NCI-H1105 (cell line): ENCODE measurements at places on chromosomes 11 and 22.

- DNase-seq, result no peak
Observed at GRCh38 chr11:95359756-95360155, 128.8 kb upstream of the SESN3 start.

DNA sequence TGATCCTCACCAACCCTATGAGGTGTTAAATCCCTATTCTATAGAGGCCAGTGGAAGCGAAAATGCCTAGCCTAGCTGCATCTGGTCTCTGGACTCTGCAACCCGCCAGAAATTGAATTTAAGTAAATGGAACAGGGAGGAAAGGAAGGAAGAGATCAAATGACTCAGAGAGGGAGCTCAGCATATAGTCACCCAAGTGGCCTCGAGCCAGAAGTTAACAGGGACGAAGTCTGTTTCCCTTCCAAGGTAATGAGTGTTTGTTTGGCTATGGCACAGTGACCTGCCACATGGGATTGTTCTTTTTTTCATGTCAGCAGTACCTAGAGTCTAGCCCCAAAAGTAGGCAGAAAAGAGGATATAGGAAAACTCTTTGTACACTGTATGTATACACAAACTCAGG lies 66.3 kb downstream of the PAK1 start:
- peak; percentile 70 for DNase-seq

DNA sequence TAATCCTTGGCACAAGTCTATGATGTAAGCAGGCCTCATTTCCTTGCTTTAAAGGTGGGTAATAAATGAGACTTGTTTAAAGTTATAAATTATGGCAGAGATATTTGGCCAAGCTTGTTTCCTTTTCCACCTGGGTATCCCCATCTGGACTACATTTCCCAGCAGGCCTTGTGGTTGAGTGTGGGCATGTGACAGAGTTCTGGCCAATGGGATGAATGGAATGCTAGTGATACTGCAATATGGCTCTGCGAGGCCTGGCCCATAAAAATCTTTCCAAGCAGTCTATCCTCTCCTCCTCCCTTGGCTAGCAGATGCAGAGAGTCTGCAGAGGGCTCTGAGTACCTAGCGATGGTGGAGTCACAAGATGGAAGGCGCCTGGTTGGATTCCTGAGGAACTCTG lies 102.5 kb downstream of the TIMP3 start:
- peak; percentile 2 for DNase-seq

- no peak for DNase-seq
Observed at GRCh38 chr22:37169406-37169805, 18.6 kb downstream of the C1QTNF6 start.

DNA sequence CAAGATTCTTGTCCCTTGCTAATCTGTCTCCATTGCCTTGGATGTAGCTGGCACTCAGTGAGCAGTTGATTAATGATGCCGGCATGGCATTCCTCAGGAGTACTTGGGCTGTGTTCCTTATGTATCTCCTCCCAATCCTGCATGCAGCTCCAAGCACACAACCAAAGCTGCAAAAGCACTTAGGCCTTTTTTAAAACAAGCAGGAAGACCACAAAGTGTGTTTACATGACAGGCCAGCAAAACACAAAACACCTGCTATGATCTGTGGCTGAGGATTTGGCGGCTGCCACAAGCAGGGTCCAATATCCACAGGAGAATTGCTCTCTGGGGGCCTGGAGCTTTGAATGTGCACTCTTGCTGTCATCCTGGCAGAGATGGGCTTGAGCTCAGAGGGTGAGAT lies 8.9 kb downstream of the ABTB2 start:
- DNase-seq, result no peak

- DNase-seq, result no peak
Observed at GRCh38 chr22:39115977-39116621, 19.1 kb downstream of the APOBEC3H start.

- no peak for DNase-seq
Observed at GRCh38 chr22:35155403-35156025, 89.6 kb downstream of the ISX start.

DNA sequence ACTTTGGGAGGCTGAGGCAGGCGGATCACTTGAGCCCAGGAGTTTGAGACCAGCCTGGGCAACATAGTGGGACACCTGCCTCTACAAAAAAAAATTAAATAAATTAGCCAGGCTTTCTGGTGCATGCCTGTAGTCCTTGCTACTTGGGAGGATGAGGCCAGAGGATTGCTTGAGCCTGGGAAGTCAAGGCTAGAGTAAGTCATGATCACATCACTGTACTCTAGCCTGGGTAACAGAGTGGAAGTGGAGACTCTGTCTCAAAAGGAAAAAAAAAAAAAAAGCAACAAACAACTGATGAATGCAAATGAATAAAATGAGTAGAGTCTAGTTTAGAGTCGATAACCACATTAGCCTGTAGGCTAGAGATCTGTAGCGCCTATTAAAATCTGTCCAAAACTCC lies 3.9 kb upstream of the BCL2L13 start:
- DNase-seq, result no peak

DNA sequence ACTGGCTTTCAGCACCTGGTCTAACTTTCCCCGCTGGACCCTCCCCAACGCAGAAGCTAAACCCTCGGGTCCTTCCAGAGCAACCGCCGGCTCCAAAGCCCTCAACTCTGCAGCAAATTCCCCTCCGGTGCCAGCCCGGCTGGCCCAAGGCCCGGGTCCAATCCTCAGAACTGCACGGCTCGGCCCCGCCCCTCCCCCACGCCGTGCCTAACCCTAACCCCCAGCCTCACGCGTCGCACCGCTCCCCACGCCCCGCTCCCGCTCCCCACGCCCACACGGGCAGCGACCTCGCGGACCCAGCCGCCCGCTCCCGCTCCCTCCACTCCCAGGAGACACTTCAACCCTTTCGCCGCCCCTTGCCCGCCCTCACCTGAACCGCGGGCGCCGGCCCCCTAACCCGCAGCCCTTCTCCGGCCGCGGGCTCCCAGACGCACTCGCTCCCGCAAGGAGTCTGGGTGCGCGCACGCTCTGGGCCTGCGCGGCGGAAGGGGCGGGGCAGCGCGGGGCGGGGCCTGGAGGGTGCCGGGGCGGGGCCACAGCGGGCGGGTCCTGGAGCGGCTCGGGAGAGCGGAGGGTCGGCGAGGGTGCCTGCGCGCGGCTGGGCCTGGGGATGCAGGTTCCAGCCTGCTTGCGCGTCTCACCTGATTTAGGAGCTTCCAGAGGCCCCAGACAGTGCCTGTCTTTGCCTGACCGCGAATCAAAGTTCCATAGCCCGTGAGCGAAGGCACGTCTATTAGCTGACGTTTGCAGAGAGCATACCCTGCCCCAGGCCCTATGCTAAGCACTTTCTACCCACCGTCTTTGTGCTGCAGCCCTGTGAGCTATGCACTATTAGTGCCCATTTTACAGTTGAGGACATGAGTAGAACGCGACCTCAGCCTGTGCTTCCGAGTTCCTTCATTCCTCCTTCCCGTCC lies at the start of gene NFRKB:
NFRKB (minus strand) TSS at position 453 of the 916 bp plus-strand sequence. CDS start 2,729 bp downstream, outside the sequence.
- peak; percentile 94 for DNase-seq

DNA sequence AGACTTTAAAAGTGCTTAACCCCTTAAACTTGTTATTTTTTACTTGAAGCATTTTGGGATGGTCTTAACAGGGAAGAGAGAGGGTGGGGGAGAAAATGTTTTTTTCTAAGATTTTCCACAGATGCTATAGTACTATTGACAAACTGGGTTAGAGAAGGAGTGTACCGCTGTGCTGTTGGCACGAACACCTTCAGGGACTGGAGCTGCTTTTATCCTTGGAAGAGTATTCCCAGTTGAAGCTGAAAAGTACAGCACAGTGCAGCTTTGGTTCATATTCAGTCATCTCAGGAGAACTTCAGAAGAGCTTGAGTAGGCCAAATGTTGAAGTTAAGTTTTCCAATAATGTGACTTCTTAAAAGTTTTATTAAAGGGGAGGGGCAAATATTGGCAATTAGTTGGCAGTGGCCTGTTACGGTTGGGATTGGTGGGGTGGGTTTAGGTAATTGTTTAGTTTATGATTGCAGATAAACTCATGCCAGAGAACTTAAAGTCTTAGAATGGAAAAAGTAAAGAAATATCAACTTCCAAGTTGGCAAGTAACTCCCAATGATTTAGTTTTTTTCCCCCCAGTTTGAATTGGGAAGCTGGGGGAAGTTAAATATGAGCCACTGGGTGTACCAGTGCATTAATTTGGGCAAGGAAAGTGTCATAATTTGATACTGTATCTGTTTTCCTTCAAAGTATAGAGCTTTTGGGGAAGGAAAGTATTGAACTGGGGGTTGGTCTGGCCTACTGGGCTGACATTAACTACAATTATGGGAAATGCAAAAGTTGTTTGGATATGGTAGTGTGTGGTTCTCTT lies 2.8 kb downstream of the MALAT1 start:
- no peak for DNase-seq

DNA sequence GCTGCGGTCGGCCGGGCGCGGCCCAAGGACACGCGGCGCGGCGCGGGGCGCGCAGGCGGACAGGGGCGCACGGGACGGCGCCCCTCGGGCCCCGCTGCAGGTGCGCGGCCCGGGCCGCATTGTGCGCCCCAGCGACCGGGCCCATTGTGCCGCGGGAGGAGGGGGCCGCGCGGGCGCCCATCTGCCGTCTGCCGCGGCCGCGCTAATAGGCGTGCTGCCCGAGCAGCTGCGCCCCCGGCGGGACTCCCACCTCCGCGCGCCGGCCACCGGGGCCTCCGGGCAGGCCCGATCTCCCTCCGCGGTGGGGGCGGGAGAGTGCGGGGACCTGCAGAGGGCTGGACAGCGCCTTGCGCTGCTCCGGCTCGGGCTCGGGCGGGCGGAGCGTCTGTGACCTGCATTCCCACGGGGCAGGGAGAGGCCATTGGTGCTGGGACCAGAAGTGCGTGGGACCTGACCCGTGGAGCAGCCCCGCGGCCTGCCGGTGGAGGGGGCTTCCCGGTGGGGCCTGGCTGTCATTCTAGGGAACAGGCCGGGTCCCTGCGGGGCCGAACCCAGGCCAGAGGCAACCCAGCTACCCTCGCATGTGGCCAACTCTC lies 933 bp downstream of the BRSK2 start:
- DNase-seq, result no peak

GRCh38 chr11:119486691-119487259 lies 63.8 kb upstream of the THY1 start:
- DNase-seq, result no peak

DNA sequence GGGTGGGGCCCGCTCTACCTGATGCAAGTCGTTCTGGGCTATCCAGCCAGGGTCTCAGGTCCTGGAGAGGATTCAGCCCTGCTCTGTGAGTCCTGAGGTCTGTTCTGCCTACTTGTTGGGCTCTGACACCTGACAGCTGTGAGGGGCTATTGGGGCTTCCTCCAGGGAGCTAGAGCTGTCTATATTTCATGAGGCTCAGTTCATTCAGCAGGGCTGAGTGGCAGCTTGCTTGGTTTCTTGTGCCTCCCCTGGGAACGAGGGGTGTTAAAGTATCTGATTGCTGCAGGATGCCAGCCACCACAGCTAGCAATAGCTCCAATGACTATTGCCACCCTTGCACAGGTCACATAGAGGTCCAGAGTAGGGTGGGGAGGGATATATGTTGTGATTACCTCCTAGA lies 26.7 kb downstream of the INSC start:
- DNase-seq, result no peak

GRCh38 chr11:119210050-119210449 lies 3.9 kb downstream of the CBL start:
- no peak for DNase-seq

GRCh38 chr22:46072981-46073682 lies 77.2 kb upstream of the PPARA start:
- DNase-seq, result no peak

GRCh38 chr11:96015906-96016565 lies 92.1 kb upstream of the MTMR2 start:
- DNase-seq, result no peak

GRCh38 chr11:12137005-12137690 lies 26.8 kb downstream of the MICAL2 start:
- no peak for DNase-seq

DNA sequence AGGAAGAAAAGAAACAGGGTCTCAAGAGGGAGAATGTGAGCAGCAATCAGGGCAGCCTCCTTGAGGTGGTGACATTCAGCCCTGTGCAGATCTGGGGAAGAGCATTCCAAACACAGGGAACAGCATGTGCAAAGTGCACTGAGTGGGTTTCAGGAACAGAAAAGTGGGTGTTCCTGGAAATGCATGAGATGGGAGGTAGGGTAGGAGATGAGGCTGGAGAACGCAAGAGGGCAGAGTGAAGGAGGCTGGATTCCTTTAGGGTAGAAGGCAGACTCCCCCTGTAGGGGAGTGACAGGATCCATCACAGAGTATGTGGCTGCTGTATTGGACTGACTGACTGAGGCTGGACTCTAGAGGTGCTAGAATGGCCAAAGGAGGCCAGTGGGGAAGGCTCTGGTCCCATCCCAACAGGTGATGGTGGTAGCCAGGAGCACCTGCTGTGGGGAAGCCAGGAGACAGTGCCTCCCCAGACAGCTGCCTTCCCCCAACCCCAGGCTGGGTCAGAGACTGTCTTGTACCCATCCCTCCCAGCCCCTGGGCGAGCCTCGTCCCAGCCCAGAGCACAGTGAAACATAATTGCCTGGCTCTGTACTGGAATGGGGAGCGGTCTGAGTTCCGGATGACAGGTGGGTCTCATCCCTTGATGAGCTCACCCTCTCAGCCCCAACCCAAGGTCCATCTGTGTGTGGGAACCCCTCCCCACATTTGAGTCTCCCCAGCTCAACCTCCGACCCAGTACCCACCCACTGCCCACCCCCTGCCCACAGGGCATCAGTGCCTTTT lies 419.4 kb downstream of the MN1 start:
- DNase-seq, result no peak

GRCh38 chr11:131136486-131136885 lies 220.2 kb upstream of the SNX19 start:
- no peak for DNase-seq

DNA sequence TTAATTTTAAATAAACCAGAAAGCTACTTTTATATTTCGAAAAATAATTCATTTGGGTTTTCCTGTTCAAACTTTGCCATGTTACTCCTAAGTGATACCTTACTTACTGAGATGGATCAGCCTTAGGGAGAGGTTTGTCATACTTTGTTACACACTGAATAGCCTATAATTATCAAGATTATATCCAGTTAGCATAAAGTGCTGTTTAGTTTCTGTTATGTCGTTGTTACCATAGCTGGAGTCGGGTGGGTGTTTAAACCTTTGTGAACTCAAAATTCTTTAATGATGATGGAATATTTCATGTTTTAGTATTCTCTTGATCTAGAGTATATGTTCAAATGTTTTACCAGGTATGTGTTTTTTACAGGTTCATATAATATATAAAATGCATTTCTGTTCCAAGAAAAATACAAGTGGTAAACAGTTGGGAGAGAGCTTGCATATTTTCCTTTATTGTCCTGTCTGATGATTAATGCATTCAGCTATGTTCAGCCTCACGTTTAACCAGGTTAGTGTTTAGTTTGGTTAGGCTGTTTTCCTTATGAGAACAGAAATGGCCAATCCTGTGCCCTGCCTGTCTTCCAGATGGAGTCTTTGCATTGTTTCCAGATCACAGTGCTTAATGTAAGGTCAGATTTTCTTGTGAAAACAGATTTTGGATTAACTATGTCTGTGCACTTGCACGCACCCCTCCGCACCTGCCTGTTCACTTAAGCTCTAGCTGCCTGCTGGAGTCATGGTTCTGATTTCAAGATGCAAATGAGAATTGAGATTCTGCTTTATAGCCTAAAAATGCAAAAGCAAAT lies 105.6 kb downstream of the ATXN10 start:
- no peak for DNase-seq

- DNase-seq, result peak; percentile 30
Observed at GRCh38 chr11:11579012-11579988, 42.5 kb downstream of the GALNT18 start.

GRCh38 chr11:94604482-94604881 lies 37.3 kb downstream of the PIWIL4 start:
- DNase-seq, result no peak
